ENCODE measurements at places on chromosomes 7 and 10.

DNA sequence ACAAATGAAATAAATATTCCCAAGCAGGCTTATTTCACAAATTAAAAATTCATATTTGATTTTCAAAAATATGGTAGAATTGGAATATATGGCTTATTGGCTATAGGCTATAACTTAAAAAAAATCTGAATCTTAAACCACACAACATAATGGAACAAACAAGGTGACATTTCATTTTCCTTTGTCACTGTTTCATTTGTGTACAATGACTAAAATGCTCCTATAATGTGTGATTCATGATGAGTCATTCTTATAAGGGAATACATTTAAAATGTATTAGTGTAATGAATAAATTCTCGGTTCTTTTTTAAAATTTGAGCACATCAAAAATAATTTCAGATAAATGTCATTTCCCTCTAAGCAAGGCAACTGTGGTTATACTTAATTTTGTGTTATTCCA lies 148.0 kb upstream of the ANK3 start:
- no peak for DNase-seq

- DNase-seq = no peak
Observed at GRCh38 chr7:33300131-33300530, 170.8 kb downstream of the BBS9 start.

GRCh38 chr10:132466520-132467463 lies 69.8 kb downstream of the PWWP2B start:
- no peak for DNase-seq

DNA sequence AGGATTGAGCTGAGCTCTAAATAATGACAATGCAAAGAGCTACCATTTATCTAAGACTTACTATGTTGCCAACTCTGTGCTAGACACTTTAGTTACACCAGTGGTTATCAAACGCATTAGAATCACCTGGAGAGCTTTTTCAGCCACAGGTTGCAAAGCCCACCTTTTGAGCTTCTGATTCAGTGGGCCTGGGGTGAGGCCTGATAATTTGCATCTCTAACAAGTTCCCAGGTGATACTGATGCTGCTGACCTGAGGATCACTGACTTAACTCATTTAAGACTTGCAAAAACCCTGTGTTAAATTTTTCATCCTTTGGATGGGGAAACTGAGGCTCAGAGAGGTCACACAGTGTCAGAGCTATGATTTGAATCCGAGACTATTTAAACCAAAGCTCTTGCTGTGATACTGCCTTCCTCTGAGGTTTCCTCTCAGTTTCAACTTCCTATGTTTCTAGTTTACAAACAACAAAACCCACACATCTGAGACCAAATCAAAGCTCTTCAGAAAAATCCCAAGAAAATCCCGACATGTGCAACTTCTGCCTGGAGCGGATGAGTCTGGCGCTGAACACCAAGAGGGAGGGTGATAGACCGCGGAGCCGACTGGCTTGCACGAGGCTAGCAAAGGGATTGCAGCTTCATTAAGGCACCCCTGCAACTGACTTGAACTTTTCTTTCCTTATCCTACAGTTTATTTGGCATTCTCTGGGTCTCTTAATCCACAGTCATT lies 124.9 kb downstream of the CYP26A1 start:
- no peak for DNase-seq

- peak; percentile 91 for DNase-seq
Observed at GRCh38 chr7:2399848-2400587, 3.4 kb upstream of the CHST12 start.

DNA sequence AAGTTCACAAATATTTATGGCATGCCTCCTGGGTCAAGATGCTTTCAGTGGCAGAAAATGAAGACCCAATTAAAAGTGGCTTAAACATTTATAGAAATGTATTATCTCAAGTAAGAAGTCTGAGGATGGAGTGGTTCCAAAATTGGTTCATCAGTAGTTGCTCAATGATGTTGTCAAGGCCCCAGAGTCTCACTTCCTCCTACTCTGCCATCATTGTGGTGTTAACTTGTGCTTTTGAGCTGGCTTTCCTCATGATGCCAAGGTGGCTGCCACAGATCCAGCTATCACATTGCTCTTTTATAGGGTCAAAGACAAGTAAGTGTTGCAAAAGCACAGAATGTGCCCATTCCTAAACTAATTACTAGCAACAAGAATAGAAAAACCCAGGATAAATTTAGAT lies 404.6 kb upstream of the NRP1 start:
- no peak for DNase-seq

DNA sequence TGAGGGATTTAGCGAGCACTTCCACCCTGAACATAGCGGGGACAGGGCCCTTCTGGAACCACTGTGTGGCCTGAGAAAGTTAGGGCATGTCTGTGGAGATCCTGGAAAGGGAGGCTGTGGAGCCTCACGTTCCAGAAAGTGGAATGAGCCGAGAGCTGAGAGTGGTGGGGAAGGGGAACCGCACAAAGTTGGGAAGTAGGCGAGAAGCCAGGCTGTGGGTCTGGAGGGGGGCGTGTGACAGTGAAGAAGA lies 10.4 kb upstream of the PAX2 start:
- no peak for DNase-seq

DNA sequence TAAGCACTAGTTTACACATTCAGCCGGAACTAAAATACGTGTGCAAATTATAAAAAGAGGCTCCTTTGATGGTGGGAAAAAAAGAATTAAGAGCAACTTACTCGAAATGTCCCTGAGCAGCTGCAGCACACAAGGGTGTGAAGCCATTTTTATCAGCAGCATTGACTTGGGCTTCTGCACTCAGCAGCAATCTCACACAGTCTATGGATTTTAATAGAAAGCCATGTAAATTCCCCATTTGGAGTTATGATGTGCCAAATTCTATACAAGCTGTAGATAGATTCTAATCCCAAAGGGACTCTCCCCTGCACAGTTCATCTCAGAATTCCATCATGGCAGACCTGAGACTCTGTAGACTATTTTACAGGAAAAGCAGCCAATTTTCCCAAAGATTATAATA lies 90.5 kb downstream of the CTTNBP2 start:
- no peak for DNase-seq

DNA sequence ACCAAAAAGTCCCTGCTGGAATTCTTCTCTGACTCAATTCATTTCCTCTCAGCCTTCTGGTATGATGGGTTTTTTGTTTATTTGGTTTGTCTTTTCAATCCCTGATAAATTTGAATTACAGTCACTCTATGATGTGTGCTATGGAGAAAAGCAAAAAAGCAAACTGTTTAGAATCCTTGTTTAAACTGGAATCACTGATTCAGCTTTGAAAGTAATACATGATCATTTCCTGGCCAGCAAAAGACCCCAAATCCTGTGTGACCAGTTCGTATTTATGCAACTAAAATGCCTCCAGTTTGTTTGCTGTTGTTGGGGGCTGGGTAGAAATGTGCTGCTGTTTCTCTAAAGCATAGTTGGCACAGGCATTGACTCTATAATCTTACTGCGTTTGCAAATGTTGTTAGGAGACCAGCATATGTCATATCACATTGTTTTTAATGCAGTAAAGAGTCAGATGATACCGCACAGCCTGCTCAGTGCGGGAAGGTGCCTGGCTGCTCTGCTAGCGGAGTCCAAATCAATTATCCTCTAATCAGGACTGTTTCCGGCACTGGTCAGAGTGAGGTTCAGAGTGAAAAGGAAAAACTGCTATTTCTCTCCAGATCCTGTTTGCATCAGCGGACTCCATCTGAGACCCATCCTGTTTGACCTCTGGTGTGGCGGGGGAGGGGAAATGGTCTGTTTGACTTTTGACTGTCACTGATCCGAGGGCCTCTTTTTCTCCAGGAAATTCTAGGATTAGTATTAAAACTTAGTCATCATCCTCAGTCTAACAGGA lies 40.6 kb upstream of the ADD3 start:
- peak; percentile 14 for DNase-seq

DNA sequence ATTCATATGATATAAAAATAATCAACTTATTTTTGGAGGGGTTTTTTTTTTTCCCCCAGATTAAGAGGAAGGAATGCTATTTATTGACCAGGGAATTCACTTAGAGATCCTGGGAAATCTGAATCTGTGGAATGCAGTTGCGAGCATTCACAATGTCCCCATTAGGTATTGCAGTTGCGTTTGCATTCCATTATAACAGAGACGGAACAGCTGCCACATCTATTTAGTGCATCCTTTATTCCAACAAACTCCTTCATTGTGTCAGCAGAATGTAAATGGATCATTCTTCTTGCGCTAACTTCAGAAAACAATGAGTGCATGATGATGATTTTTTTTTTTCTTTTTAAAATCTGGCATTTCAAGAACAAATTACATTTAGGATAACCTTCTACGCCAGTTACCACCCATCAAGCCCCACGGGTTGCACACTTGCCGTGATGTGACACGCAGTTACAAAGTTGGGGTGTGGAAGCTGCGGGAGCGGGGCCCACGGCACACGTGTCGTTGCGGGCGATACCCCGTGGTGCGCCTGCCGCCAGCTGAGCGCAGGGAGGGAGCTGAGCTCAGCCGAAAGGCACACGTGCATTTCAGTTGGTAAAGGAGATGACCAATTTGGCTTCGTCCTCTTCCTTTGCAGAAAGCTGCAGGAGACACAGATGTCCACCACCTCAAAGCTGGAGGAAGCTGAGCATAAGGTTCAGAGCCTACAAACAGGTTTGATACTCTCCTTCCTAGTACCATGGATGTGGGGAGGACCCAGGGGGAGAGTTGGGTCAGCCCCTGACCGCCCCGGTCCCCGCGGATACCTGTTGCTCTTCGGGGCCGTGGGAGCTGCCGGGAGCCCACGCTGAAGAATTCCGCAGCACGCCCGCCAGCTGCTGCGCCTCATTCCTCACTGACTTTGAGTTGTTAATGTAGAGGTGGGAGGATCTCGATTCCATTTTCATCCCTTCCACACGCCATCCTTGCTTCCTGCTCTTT lies 175.3 kb upstream of the SH2B2 start:
- DNase-seq = no peak

DNA sequence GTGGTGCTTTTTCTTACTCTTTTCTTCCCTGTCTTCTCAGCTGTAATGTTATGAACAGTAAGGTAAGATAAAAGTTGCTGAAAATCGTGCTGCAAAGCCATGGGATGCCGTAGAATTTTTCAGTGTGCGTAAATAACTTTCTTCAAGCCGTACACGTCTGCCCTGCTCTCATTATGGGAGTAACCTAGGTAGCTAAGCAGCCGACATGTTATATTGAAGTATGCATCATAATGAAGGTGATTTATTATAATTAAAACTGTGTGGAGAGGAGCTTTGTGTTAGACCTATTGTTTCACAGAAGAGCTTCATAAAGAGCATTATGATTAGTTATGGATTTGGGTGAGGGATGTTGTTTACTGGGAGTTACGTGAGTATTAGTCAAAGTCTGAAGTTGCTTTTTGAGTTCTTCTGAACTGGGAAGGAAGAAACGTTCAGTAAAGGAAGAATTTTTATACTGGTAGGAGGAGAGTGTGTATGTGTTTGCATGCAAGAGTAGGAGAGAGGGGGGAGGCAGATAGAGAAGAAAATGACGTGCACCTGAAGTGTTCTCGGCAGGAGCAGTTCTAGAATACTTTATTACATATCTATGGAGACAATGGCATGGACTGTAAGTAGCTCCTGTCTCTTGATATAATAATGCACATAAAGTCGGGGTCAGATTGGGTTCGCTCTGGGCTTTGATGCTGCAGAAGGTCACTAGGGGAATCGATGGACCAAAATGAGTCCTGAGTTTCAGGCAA lies 56.3 kb downstream of the POU6F2 start:
- DNase-seq = no peak

DNA sequence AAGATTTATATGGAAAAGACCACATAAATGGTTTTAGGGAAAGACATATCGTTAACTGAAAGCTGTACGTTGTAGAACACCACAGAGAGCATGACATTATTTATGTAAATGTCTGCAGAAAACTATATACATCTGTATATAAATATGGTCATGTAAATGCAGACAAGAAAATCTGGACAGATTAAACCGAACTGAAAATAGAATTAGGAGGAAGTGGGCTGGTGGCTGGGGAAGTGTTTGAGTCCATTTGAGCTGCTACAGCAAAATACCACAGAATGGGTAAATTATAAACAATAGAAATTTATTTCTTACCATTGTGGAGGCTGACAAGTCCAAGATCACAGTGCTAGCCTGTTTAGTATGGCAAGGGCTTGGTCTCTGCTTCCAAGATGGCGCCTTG lies 56.3 kb upstream of the USP6NL start:
- DNase-seq = no peak

DNA sequence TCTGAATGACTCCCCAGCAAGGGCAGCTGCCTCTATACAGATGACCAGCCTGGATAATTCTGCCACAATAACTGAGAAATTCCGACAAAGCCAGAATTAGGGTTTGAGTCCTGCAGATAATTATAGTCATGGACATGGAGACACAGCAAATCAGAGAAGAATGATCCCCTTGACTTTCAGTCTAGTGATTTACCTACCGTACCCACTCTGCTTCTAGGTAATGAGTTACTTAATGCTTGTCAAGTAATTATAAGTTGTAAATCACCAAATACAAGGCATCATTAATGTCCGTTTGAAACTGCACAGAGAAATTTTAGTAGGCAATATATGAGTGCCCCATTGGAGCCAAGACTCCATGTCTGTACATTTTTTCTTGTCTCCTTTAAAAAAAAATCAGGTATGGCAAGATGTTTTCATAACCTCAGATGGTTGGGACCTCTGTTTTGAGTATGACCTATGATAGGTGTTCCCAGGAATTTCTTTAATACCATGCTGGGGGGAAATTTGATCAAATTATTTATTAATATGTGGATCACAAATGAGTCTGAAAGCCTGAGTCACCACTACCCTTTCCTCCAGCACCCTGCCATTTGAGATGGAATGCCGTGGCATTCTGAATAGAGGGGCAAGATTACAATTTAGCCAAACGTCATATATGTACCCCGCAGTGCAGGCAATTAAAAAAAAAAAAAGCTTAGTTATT lies 5.5 kb upstream of the ARID5B start:
- DNase-seq = no peak

DNA sequence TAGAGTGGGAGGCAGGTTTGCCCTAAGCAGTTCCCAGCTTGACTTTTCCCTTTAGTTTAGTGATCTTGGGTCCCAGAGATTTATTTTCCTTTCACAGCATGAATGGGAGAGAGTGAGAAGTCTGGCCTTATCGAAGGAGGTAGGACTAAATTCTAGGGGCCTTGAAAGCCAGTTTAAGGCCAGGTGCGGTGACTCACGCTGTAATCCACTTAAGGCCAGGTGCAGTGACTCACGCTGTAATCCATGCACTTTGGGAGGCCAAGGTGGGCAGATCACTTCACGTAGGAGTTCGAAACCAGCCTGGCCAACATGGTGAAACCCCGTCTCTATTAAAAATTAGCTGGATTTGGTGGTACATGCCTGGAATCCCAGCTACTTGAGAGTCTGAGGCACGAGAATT lies 392.2 kb downstream of the ACTR3B start:
- no peak for DNase-seq

DNA sequence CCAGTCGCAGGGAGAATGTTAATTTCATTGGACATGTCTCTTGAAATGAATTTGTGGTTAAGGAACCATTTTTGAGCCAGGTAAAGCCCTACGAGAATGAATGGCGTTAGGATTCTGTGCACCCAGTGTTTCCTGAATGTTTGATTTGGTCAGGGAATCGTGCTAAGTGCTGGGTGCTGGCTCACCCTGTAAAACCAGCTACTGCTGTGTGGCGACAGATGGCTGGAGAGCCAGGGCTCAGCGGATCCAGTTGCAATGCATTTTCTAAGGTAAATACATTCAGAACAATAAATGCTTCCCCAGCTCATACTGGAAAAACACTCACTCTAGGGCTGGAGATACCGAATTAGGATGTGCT lies 355.5 kb downstream of the GLRX3 start:
- no peak for DNase-seq
